ENCODE measurements at places on chromosomes 5 and 9. TPM values are rescaled to one million over a fixed set of nuclear protein-coding genes. Genes with fewer than 3 reads are reported as not detected.

Gene SLC34A3
- not detected for total RNA-seq

Gene FOXD1
- total RNA-seq: 0.35 TPM

Gene DBN1
- 16.2 TPM for total RNA-seq

Gene SAXO1
- total RNA-seq: not detected

Gene MORN5
- not detected for total RNA-seq

Gene TPM2
- total RNA-seq: 41.5 TPM

Gene SPAAR
- total RNA-seq: not detected

Gene FAM120AOS
- 40.7 TPM for total RNA-seq

Gene ST8SIA4
- 16.4 TPM for total RNA-seq

Gene B4GALT7
- total RNA-seq: 33.4 TPM

Gene TRIM36
- total RNA-seq: not detected

Gene PCDHGA2
- not detected for total RNA-seq

Gene VLDLR
- total RNA-seq: 0.22 TPM

Gene IFNE
- not detected for total RNA-seq

Gene CDHR2
- total RNA-seq: 1.2 TPM

Gene SLC27A6
- not detected for total RNA-seq

Gene LCN9
- not detected for total RNA-seq

Gene CMBL
- not detected for total RNA-seq

Gene BHMT
- total RNA-seq: not detected

Gene LCN12
- 1.0 TPM for total RNA-seq

Gene HRCT1
- not detected for total RNA-seq

Gene SLC44A1
- 2.5 TPM for total RNA-seq

Gene HSPB3
- not detected for total RNA-seq

Gene TAF11L12
- not detected for total RNA-seq

Gene STPG3
- total RNA-seq: not detected

Gene MAP3K1
- total RNA-seq: 19.1 TPM

Gene OBP2B
- total RNA-seq: not detected

Gene CTXN3
- total RNA-seq: not detected

Gene SPINK13
- total RNA-seq: not detected

Gene MTRR
- 76.8 TPM for total RNA-seq

Gene ANKRD33B
- 1.3 TPM for total RNA-seq

Gene ARHGEF28
- not detected for total RNA-seq

Gene SPATA9
- total RNA-seq: not detected

Gene DYNC2I2
- 3.7 TPM for total RNA-seq

Gene RAB3C
- not detected for total RNA-seq

Gene TEX48
- total RNA-seq: not detected

Gene CAVIN4
- total RNA-seq: not detected

Gene KCNV2
- not detected for total RNA-seq

Gene GLT6D1
- total RNA-seq: not detected

Gene C1QTNF3
- total RNA-seq: 3.3 TPM

Gene LHX2
- total RNA-seq: not detected

Gene C9orf50
- not detected for total RNA-seq

Gene PCDHB16
- not detected for total RNA-seq

Gene RGS14
- 22.7 TPM for total RNA-seq

Gene MYMK
- not detected for total RNA-seq

All from CD8-positive, alpha-beta T cell (primary cell).